ENCODE measurements at places on chromosomes 12 and 14. TPM values are rescaled to one million over a fixed set of nuclear protein-coding genes. Genes with fewer than 3 reads are reported as not detected.

Gene RD3L
- not detected for total RNA-seq

Gene AVPR1A
- total RNA-seq = 6.7 TPM

Gene OLR1
- 0.55 TPM for total RNA-seq

Gene MYF6
- not detected for total RNA-seq

Gene AHNAK2
- 11.0 TPM for total RNA-seq

Gene LDHB
- 94.5 TPM for total RNA-seq

DNA sequence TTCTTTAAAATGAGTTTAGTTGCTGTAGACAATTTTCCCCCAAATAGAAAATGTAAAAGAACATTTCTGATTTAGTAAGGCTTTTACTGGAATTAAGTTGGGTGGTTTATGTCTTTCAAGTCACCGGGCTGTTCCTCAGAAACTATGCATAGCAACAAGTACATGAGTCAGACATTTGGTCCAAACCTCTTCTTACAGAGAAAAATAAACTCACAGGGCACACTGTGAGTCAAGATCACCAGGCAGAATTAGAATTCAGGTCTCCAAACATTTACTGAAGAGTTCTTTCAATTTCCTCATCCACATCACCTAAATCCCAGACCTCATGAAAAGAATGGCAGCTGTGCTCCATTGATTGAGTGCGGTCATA, 476.1 kb upstream of the SOX5 start:
- DNase-seq = no peak

- no peak for DNase-seq
Measured at GRCh38 chr12:75591628-75592027, 80.2 kb upstream of the KRR1 start.

GRCh38 chr12:71954083-71954778, 15.6 kb downstream of the TPH2 start:
- no peak for DNase-seq

DNA sequence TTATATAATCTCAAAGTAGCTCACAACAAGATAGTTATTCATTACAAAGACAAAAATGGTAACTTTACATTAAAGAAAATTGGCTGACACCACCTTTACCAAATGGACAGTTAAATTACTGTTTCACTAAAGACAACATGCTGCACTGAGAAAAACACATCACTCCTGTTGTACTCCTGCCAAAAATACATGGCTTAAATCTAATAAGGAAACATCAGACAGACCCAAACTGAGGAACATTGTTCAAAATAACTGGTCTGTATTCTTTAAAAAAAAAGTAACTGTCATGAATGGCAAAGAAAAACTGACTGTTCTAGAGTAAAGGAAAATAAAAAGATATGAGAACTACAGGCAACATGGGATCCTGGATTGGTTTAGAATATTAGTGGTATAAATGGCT, 151.3 kb upstream of the DCN start:
- DNase-seq = no peak

DNA sequence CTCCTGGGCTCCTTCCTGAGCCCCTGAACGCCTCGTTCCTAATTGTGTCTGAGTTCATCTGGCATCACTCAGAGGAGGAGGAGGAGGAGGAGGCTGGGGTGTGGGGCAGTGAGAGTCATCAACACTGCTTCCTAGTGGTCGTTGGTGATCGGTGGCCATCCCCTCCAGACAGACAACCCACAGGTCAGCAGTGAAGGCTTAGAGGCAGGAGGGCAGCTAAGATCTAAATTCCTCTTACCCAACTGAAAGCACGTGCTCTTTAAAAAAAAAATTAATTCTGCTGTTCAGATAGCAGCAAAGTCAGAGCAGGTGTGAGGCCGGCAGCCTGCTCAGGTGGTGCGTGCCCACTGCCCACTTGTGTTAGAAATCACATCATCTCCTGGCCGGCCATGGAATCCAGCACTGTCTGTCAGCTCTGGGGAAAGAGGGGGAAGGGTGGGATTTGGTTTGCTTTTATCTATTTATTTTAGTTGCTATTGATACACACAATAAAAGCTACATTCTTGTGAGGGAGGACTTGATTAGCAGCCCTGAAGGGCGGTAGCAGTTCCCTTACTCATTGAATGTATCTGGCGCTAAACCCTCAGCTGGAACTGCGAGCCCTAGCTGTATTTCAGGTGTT, 46.6 kb downstream of the PPP2R5C start:
- DNase-seq = no peak

- no peak for DNase-seq
Measured at GRCh38 chr12:120696626-120697025, 9.7 kb downstream of the MLEC start.

DNA sequence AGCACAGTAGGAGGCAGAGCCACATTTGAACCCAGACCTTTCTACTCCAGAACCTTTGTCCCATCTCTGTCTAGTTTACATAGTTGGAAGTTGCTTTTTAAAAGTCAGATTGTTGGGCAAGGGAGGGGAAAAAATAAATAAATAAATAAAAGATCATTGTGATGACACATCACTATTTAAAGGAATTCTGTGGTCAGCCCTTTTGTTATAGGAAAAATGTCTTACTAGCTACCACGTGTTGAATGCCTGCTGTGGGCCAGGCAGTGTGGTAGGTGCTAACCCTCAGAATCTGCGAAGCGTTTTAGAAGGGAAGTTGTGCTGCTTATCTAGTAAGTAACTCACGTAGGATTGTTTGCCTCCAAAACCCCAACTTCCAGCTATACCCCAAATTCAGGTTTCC, 62.3 kb downstream of the BHLHE41 start:
- no peak for DNase-seq

GRCh38 chr12:25943940-25944339, 14.5 kb upstream of the RASSF8 start:
- no peak for DNase-seq

DNA sequence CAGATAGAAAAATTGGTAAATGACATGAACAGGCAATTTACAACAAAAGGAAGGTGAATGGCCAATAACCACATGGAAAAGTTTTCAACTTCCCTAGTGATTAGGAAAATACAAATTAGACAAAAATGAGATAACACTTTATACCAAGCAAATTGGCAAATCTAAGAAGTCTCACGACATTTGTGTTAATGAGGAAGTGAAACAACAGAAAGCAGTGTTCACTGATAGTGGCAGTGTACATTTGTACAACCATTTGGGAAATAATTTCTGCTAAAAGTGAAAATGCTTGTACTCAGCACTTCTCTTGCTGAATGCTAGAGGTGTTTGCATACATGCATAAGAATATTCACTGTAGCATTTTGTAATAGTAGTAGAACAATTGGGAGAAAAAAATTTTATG, 126.6 kb downstream of the LLPH start:
- DNase-seq = no peak

- no peak for DNase-seq
Measured at GRCh38 chr12:103997286-103997900, 31.7 kb downstream of the TDG start.

- no peak for DNase-seq
Measured at GRCh38 chr14:93171376-93171775, 13.3 kb downstream of the MOAP1 start.

DNA sequence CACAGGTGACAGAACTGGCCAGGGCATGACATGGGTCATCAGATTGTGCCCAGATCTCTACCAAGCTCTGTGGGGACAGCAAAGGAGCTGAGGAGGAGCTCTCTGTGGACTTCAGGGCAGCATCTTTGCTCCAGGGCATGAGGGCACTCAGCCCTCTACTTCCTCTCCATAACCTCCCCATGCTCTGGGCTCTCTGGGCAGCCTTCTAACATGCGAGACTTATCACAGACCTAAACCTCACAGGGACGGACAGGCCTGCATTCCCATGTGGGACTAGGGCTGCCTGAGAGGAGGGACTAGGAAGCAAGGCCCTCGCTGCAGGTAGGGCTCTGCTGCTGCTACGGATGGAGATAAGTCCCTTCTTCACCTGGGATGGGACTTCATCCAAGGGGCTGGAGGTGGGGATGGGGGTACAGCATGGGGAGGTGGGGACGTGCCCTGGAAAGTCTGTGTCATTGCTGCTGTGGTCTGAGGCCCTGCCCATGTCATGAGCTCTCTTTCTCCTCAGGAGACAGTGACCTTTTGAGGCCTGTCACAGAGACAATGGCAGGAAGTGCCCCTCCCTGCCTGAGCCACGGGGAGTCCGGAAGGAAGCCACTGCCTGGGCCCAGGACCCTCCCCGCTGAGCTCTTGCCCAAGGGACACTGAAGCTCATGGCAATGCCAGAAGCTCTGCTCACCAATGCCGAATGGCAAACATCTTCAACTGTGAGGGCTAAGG, 44.1 kb downstream of the PITPNM2 start:
- no peak for DNase-seq

DNA sequence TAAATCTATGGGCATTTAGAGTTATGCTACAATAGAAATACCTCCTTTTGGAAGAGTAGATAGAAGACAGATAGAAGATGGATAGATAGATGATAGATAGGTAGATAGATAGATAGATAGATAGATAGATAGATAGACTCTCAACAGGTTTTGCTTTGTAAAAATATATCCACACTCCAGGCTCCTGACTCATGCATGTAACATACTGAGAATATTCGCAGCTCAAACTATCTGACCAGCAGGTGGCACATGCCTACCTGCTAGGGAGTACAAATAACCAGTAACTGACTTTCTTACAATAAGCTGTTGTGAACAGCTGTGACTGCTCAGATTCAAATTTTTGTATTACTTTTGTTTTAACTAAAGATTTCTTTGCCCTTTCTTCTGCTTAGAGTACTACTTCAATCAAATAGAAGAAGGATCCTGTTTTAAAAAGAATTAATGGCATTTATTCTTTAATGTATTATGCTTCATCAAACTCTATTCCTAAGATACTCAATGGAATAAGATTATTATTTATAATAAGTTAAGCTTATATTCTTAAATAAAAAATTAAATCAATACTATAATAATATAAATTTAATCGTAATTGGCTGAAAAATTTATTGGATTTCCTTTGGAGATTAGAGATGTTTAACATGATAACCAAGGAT, 15.8 kb upstream of the CPNE8 start:
- peak; percentile 74 for DNase-seq

DNA sequence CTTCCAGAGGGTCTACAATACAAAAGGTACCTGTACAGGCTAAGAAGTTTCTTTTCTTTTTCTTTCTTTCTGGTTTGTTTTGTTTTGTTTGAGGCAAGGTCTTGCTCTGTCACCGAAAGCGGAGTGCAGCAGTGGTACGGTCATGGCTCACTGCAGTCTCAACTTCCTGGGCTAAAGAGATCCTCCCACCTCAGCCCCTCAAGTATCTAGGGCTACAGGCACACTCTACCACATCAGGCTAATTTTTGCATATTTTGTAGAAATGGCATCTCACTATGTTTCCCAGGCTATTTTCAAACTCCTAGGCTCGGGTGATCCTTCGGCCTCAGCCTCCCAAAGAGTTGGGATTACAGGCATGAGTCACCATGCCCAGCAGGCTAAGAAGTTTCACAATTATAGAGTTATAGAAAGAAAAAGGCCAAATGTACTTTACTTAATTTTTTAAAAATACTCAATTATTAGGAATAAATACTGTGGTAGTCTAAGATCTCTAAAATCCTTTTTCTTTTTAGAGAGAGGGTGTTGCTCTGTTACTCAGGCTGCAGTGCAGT, 3.0 kb upstream of the PIGH start:
- DNase-seq = no peak

Data from stomach (tissue), 19 donors.